HuH-7.5 (cell line): ENCODE measurements at places on chromosomes 11 and 22.

DNA sequence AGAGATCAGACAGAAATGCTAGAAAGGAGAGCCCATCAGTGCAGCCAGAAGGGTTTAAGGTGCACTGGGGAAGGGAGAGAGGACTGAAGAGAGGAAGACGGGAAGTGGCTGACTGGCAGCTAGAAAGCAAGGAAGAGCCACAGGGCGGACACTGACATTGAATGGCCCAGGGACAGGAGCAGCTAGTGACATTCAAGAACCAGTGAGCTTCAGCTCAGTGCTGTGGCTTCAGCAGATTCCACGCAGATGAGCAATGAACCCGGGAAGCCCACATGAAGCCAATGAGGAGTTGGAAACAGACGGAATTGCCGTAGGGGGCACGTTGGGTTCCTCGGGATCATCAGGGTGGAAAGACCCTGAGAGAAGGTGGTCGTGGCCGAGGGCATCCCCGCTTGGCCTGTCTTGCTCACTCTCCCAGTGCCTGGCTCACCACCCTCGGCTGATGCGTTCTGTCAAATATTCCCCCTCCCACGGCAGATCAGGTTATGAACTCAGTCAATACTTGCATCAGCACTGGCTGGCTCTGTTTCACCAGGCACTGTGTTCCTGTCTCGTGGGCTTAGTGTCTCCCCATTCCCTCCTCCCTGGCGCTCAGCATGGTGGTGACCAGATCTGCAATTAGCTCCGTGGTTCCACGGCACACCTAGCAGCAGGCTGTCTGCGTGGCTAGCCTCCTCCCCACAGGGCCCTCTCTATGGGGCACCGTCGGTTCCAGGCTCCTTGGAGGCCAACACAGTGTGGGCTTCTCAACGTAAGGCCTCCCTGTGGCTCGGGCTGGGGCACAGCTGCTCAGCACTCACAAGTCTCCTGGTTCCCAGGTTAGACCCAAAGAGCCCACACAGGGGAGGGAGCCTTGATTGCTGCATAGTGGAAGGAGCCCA is 145.5 kb downstream of the TRIM29 start:
- DNase-seq = no peak

- DNase-seq = no peak
These were observed 550.5 kb downstream of the MIAT start for GRCh38 chr22:27207907-27208306.

- no peak for DNase-seq
These were observed 1058.9 kb upstream of the CCDC90B start for GRCh38 chr11:84345027-84345426.

DNA sequence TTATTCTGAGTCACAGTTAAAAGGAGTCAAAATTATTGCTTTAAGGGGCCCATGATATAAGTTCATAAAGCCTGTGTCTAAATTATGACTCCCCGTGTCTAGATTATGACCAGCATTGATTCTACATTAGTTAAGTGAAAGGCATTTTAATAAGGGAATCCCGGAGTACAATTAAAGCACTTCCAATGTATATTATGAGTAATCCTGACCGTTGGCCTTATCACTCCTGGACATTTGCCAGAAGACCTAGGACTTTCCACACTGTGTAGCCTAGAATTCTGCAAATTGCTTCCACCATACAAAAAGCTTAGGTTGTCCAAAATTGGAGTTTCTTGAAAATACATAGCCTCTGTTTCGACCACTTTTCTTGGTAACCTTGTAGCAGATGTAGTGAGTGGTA is 1292.6 kb downstream of the LRRC4C start:
- DNase-seq = no peak

DNA sequence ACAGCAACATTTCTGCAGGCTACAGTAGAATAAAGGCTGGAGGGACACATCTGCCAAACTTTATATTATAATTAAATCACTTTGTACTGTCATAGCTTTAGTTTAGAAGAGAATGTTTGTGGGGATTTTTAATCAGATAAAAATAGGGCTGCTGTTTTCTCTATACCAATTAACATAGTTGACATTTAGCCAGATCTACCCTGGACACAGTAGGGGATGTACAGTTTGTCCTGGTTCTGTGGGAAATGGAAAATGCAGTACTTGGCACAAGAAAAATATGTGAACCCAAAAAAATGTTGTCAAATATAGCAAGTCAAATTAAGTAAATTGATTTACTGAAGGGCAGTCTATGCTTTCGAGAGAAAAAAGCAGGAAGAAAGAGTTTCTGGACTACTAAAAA is 20.8 kb upstream of the PICALM start:
- no peak for DNase-seq

DNA sequence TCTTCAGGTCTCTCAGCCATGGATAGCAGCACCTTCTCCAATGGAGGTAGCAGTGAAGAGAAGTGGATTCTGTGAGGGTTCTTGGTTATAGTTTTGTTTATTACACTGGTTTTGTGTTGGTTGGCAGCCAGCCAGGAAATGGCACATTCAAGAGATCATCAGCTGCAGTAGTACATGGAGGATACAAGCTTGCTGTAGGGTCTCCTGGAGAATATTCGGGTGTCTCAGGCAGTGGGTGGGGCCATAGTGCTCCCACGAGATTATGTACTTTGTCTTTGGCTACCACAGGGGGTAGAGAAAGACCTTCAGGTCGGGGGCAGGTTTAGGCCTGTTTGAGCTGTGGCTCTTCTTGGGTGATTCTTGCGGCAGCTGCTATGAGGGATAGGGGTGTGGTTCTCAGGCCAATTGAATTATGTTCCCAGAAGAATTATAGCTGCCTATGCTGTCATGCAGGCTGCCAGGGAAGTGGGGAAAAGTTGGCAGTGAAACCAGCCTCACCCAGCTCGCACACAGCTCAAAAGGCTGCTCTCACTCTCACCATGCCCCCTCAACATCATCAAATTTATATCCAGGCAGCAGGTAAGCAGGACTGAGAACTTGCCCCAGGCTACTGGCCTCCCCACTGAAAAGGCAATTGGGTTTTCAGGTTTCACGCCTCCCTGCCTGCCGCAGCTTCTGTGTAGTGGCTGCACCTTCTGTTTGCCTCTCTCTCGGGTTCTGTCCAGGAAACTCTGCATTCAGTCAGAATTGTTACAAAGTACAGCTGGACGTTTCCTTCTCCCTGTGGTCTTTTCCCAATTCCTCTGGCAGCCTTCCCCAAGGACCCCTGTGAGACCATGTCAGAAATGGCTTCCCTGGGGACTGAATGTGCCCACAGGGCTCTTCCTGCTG is 435.5 kb downstream of the LUZP2 start:
- DNase-seq = no peak

GRCh38 chr22:43894122-43894521 is 2.3 kb upstream of the PNPLA5 start:
- DNase-seq = no peak

DNA sequence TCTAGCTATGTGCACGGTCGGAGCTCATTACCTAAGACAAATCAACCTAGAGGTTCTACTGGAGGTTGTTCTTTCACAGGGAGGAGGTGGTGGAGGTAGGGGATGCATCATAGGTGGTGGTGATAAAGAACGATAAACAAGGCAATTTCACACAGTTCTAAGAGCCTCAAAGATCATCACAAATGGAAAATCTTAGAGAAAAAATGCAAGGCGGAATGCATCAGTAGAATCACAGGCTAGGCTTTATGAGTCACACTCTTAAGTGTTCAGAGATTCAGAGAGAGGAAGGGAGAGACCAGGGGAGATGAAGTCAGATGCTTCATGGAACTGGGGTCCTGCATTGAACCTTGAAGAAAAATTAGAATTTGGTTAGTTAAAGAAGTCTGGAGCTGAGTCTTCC is 58.3 kb downstream of the TMPRSS5 start:
- no peak for DNase-seq

- no peak for DNase-seq
These were observed 20.1 kb downstream of the KMT5B start for GRCh38 chr11:68193018-68193417.

DNA sequence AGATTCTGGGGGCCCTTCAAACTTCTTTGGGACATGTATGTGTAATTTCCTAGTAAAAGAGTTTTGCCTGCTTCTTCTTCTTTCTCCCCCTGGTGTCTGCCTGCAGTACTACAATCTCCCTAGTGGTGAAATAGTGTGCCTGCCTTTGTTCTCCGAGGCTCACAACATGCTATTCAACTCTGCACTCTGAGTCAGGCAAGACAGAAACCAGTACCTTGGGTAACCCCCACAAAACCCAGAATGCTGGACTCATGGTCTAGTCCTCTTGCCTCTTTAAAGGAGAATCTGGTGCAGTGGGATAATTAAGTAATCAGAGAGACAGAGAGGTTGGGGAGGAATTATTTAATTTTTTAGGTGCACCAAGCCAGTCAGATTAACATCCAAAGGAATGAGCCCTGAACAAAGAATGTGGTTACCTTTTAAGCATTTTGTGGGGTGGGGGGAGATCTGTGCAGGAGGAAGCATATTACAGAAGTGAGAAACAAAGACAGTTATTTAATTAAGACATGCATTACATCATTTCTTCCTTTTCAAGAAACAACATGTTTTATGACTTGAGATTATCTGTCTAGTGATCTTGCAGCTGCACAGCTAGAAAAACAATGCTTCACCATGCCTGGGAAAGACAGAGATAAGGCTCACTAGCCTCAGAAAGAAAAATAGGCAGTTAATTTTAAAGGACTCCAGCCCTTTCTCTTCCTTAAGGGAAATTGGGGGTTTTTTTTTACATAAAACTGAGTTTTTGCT is 11.0 kb upstream of the MS4A6A start:
- peak; percentile 43 for DNase-seq

- no peak for DNase-seq
These were observed 14.3 kb downstream of the MPST start for GRCh38 chr22:37033605-37034430.

- no peak for DNase-seq
These were observed 303.7 kb upstream of the PLET1 start for GRCh38 chr11:112564228-112564955.
